Femur (tissue), 1 donor: ENCODE measurements at places on chromosomes 7 and 10.

GRCh38 chr10:117547016-117547715, 4.6 kb downstream of the EMX2 start:
- DNase-seq: peak; percentile 20

GRCh38 chr7:151025924-151026671, 1.8 kb upstream of the ATG9B start:
- DNase-seq: no peak

DNA sequence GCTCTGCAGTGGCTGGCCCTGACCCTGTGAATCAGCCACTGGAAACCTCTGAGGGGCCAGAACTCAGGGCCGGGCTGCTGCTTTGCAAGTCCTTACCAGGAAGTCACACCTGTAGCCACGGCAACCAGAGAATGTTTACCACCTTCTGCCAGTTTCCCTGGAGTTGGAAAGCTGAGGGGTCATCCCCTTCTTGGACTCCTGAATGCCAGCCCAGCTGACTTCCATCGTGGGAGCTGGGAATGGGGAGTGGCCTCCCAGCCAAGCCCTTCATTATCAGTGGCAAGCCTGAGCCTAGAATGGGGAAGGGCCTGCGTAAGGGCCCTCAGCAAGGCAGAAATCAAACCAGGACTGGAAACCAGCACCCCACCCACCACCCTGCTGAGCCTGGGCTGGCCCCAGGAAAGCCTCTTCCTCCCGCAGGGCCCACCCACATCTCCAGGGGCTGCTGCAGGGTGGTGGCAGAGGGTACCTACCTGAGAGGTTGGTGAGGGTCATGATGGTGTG, 6.5 kb upstream of the CRHR2 start:
- no peak for DNase-seq

DNA sequence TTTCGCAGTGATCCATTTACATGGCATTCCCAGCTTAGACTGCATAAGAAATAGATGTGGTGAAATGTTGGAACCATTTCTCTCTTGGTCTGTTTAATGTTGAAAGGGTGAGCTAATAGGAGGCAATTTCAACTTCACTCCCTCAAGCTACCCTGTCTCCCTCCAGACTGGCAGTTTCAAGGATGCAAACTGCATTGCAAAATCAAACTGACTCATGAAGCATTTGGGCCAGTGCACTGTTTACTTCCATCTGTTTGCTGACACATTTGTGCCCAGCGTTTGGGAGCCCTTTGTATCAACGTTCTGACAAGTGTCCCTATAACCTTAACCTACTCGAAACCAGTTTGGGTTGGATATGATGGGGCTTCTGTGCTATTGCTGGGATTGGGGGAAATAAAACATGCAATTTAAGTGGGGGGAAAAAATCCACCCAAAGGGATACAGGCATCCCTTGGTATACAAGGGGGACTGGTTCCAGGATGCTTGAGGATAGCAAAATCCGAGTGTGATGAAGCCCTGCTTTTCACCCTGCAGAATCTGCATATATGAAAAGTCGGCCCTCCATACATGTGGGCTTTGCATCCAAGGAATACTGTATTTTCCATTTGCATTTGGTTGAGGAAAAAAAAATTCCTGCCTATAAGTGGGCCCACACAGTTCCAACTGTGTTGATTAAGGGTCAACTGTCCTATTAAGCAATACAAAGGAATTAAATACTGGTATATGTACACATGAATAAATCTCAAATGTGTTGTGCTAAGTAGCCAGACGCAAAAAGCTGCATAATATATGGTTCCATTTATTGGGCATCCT, 15.6 kb downstream of the RHEB start:
- no peak for DNase-seq

- DNase-seq: no peak
These were observed 77.3 kb upstream of the GTF2IRD1 start for GRCh38 chr7:74376256-74377036.

- DNase-seq: no peak
These were observed 39.9 kb downstream of the APBB1IP start for GRCh38 chr10:26478061-26478460.

DNA sequence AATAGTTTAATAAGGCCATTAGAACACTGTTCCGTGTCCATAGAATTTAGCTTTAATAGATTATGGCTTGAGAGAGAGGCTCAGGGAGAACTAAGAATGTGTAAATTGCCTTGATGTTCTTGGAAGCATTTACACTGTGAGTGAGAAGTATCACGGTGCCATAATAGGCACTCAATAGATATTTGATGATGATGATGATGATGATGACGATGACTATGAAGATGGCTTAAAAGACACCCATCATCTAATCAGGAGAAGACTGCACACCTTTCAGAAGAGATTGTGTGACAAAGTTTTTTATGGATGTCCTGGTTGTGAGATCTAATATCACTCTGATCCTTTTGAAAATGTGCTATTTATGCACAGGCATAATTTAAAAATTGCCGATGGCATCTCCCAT, 264.2 kb downstream of the GLI3 start:
- DNase-seq: no peak

GRCh38 chr10:73584737-73585136, 6.4 kb downstream of the USP54 start:
- DNase-seq: no peak

GRCh38 chr10:79145517-79146470, 77.0 kb downstream of the ZMIZ1 start:
- DNase-seq: no peak

DNA sequence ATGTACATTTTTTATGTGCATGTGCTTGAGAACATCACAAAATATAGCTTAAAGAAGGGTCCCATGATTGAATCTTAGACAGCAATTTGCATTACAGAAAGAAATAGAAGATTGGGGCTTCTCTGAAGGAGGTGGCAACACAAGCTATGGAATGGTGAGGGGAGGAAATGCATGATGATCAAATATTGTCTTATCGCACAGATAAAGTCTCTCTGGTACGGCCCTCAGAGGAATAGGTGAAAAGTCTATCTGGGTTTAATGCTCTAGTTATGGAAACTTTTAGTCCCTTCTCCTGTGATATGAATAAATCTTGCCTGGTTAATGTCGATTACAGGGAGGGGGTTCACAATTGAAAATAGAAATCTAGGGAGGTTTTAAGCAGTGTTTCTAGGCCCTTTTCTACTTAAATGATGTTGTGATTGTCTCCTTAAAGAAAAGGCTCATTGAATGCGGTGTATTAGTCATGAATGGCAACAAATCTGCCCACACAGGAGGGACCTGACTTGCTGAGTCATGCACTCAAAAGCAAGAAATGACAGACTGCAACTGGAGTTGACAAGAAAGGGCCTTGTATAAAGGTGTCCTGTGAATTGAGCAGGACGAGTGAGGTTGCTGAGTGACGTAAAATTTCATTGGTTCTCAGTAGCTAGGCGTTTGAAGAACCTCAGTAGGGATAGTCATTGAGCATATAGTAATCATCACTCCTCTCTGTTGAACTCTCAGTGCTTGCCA, 133.4 kb upstream of the CSTF2T start:
- no peak for DNase-seq

- DNase-seq: no peak
These were observed 81.4 kb upstream of the LRGUK start for GRCh38 chr7:134045716-134046115.

GRCh38 chr10:70234668-70235447, 1.6 kb upstream of the PPA1 start:
- no peak for DNase-seq

- no peak for DNase-seq
These were observed 349.1 kb upstream of the TPK1 start for GRCh38 chr7:145184956-145185355.

DNA sequence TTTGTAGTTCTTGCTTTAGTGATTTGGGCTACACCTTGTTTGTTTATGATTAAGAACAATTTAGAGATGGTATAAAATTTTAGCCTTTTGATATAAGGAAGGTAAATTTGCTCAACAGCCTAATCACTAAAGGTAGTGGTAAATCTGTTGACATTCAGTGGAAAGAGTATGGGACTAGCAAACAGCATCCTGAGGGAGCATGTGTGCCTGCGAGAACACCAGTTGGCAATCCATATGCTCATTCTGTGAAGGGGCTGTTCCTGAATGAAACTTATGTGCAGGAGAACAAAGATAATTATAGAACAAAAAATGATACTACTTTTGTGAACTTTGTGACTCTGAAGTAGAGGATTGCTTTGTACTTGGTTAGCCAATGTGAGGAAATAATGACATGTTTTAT, 44.0 kb downstream of the CAPZA2 start:
- no peak for DNase-seq

- DNase-seq: no peak
These were observed 49.1 kb upstream of the FOXK1 start for GRCh38 chr7:4633012-4633411.

- DNase-seq: peak; percentile 53
These were observed 1.6 kb downstream of the LMOD2 start for GRCh38 chr7:123657304-123657685.

DNA sequence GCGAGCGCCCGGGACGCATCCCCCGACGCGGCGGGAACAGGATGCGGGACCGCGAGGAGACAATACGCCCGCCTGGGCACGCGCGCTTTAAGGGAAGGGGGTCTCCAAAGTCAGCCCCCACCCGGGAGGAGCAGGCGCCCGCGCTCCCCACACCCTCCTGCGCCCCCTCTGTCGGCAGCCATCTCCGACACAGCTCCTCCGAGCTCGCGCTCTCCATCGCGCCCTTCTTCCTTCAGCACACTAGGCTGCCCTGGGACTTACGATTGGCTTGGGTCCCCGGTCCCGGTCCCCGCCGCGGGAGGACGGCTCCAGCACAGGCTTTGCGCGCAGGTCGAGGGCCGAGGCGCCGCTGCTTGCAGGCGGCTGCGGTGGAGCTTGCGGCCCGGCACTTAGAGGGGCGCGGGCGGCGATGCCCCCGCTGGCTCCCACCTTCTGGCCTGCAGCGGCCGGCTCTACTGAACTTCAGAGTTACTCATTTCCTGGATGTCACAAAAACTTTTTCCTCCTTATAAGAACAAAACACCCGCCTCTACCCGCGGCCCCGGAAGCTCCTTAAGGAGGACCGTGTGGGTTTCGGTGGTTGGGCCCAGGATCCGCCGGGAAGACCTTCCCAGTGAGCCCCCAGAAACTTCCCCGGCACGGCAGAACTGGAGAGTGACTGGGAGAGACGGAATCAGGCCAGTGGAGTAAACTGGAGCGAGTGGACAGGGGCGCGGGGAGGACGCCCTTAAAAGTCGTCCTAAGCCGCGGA, at the start of gene ITPRIP:
Gene ITPRIP (minus strand): TSS at position 481 of the 751 bp plus-strand sequence. CDS start 22,414 bp downstream, outside the sequence.
- DNase-seq: peak; percentile 85

GRCh38 chr10:128897401-128898129, 569.5 kb upstream of the MGMT start:
- DNase-seq: peak; percentile 79

- no peak for DNase-seq
These were observed 35.9 kb downstream of the ACSM6 start for GRCh38 chr10:95229724-95230627.

DNA sequence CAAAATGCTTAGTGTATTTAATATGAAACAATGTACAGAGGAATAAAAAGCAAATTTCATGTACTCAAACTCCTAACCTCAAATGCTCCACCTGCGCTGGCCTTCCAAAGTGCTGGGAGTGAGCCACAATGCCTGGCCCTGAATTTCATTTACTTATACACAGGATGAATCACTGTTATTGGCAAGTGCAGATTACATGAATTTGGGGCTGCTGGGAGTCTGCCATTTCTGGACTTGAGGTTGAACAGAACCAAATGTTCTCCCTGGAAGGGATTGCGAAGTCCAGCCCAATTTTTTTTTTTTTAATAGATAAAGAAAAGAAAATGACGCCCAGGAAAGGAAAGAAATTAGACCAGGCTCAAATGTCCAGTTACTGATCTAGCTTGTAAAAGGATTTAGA, 6.8 kb upstream of the CSTF2T start:
- peak; percentile 69 for DNase-seq

- DNase-seq: no peak
These were observed 108.4 kb upstream of the PALS2 start for GRCh38 chr7:24464861-24465260.

- DNase-seq: no peak
These were observed 89.1 kb downstream of the CELF2 start for GRCh38 chr10:11106621-11107374.

- peak; percentile 46 for DNase-seq
These were observed 14.7 kb upstream of the CAMK2G start for GRCh38 chr10:73889014-73889413.

DNA sequence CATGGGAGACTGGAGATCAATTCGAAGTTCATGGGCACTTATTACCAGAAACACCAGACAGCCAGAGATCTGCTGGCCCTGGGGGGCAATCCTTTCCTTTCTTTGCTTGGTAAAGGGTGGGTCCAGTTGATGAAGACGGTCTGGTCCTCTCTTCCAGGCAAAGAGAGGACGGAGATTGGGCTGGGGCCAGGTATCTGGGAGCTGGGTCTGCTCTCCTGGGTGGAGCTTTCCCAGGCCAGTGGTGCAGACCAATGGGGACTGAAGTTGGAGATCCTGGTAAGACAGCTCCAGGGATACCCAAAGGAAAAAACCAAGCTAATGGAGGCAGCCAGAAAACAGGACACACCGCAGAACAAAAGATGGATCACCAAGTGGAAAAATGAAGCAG, 18.3 kb downstream of the NOD1 start:
- no peak for DNase-seq

DNA sequence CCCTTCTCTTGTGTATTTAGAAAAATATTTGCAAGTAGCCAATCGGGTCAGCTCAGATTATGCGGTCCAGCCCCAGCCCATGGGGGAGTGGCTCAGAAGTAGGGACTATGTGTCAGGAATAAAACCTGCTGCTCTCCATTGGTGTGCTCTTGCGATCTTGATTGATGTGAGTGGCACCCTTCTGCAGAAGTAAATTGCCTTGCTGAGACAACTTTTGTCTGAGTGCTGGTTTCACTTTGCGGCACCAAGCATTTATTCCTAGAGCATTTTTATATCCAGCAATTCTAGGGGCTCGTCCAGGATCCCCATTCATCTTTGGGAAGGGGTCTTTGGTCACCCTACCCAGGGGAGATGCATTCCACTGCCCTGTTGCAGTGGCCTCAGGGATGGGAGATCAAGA, 26.1 kb upstream of the FAM221A start:
- DNase-seq: no peak

GRCh38 chr7:73690646-73691045, 7.2 kb downstream of the BUD23 start:
- no peak for DNase-seq

DNA sequence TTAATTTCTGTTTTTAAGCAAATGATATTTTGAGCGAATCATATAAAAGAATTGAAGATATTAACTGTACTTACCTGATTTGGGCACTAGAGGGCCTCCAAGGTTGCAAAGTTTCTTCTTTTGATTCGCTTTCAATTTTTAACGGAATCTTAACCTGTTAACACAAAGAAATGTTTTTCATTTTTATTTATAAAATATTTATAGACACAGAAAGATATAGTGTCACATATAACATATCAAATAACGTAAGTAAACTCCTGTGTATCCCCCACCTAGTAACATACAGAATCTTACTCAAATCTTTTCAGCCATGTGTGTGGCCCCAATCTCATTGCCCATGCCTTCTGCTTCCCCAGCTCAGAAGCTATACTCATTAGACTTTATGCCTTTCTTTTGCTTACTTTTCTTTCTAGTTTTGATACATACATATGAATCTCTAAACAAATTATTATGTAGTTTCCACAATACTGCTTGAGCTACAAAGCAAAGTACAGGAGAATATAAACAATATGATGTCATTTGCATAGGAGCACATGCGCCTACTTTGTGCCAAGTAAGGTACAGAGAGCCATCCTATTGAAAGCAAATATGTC, 49.5 kb upstream of the ZPBP start:
- no peak for DNase-seq
